Urinary bladder (tissue), 4 donors: ENCODE measurements at places on chromosomes 2 and 18. TPM values are rescaled to one million over a fixed set of nuclear protein-coding genes. Genes with fewer than 3 reads are reported as not detected.

The FOXI3 gene
- not detected for total RNA-seq

The CCDC150 gene
- 9.8 TPM for total RNA-seq

The HOXD13 gene
- total RNA-seq: 14.9 TPM

GRCh38 chr18:60870261-60871153, 462.7 kb upstream of the CDH20 start:
- DNase-seq: no peak

- DNase-seq: no peak
Observed at GRCh38 chr2:198137733-198138132, 333.3 kb downstream of the PLCL1 start.

DNA sequence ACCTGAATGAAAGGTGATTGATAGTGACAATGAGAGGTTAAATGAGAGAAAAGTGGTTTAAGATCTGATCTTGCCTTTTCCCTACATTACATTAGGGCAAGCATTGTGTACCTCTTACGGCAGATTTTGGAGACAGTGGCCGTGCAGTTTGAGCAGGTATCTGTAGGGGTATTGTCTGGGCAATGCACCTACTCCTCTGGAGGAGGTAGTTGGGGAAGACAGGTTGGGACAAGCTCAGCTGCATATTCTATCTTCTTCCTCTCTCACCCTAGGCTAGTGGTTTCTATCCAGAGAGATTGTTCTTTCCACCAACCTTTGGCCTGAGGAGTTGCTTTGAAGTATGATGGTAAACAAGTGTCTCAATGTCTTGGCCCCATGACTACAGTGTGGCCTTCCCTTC, 323.2 kb downstream of the CYP26B1 start:
- no peak for DNase-seq

DNA sequence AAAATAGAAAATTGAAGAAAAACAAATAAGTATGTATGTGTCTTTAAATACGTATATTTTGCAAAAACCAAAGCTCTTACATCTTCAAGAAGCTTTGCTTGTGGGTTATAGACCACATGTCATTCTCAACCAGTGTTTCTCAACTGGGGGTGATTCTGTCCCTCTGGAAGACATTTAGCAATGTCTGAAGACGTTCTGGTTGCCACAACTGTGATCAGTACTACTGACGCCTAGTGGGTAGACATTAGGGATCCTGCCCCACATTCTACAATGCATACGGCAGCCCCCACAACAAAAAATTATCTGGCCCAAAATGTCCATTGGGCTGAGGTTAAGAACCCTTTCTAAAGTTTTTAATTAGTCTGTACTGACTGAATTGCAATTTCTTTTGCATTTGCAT, 48.4 kb downstream of the UNC50 start:
- DNase-seq: no peak

GRCh38 chr2:181411105-181411849, 45.9 kb upstream of the ITGA4 start:
- no peak for DNase-seq

DNA sequence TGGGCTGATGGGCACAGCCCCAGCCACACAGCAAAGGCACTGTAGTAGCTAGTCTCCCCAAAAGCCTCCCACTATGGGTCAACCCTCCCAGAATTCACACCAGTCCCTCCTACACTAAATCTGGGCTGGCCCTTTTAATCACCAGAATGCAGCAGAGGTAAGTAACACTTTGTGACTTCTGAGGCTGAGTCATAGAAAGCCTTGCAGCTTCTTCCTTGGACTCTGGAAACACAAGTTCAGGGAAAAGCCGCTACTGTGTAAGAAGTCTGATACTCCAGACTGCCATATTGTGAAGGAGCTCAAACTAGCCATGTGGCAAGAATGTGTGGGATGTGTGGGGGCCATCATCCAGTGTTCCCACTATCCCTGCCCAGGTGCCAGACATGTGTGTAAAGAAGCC, 19.0 kb upstream of the SIX2 start:
- DNase-seq: no peak

DNA sequence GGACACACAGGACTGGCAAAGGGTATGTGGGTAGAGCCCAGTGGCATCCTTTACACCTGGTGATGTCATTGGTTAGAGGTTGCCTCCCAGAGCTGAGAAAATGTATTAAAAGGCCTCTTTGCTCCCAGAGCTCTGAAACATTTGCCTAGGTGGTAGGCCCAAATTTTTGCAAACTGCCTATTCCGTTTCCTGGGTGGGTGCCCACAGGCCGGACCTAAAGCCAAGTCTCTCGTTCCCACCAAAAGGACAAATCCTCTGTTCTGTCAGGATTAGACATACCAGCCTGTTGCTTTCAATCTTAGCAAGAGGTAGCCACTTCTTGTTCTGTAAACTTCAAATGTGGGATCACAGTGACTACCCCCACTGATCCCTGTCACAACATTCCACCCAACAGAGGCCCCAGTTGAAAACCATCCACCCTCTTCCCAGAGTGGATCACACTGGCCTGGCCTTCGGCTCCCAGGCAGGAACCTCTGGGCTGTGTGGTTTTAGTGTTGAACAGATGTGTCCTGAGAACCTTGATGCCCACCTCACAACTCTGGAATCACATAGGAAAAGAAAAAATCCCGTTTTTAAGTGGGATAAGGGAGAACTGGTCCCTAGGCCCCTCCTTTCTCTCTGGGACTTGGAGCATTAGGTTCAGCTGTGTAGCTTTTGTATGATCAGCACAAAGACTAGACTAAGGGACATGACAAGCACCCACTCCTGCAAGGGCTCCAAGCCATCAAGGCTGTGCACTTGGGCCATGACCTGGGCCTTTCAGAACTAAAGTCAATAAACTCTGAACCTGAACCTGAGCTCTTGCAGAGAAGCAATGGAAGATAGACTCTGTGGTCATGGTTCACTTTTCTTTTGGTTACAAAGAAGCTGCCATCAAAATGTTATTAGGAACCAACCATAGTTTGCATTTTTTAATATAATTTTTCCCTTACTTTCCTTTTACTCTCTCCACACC, 211.3 kb downstream of the CYP26B1 start:
- DNase-seq: no peak

DNA sequence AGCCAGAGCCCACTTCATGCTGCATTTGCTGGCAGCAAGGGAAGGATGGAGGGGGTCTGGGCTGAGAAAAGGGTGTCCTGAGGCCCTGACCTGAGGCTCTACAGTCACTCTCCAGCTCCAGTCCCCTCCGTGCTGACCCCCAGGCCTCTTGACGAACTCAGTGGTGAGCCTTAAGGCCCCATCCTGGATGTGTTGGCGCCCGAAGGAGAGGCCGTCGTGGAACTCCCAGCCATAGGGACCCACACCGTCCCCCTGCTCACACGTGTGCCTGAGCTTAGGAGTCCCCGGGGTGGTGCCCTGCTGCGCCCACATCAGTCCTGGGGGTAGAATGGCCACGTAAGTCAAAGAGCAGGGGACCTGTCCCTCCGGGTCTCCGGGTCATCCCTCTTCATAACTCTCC, 776 bp downstream of the MOGS start:
- no peak for DNase-seq

DNA sequence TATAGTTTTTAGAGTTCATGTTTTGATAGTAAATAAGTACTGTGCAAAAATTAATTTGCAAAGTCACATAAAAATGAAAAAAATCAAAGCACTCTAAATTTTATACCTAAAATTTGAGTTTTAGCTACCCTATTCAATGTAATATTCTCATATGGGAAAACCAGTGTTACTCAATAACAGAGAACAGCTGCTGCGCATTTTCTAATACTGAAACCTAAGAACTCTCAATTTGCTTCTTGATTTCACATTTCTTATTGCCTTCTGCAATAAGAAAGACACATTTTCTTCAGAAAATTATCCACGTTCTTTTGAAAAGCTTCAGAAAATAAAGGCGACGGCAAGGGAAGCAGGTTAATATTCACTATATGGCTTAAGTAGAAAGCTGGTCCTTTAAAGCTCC, 199.1 kb upstream of the CCDC150 start:
- no peak for DNase-seq

GRCh38 chr2:10499275-10499907, 51.3 kb upstream of the ODC1 start:
- no peak for DNase-seq
